ENCODE measurements at places on chromosomes 7 and 10.

DNA sequence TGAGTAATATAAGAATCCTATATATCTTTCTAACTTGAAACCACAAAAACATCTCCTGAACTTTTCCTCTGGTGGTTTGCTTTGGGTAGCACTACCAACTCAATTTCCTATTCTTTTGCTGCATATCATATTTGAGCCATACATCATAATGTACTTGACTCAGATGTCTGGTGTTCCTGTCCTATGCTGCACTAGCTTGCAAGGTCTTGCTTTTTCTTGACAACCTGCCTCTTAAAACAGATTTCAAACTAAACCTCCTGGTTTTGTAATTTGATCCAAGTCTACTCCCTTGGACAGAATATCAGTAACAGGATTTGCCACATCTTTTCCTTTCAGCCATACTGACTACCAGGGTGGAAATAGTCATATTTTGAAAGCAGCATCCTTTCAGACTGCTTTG lies 520.3 kb upstream of the LRRTM3 start:
- no peak for DNase-seq

- DNase-seq: no peak
These were observed 170.5 kb downstream of the SRPK2 start for GRCh38 chr7:105218215-105218614.

DNA sequence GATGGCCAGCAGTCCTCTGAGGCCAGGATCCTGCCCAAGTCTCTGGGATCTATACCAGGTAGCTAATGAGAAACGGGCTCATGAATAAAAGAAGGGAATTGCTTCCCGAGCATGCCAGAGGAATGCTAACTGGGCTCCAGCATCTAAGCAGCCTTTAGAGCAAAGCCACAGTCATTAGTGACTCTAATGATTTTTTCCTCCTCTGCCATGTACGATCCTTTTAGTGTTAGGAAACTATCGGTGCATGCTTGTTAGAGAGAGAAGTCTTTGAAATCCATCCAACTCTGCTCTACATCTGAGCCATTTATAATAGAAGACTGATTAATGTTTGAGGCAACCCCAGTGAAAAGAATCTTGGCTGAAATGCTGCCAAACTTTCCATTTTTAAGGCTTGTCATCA lies 124.9 kb upstream of the TCERG1L start:
- DNase-seq: no peak

- no peak for DNase-seq
These were observed 33.2 kb upstream of the NAMPT start for GRCh38 chr7:106317971-106318370.
